Kidney (tissue), 22 donors: ENCODE measurements at places on chromosomes 1 and 21. TPM values are rescaled to one million over a fixed set of nuclear protein-coding genes. Genes with fewer than 3 reads are reported as not detected.

Gene TDRD10
- polyA plus RNA-seq = 2.3 TPM

Gene CSF3R
- polyA plus RNA-seq = 1.4 TPM

Gene CALML6
- polyA plus RNA-seq = 1.2 TPM

Gene C1orf105
- not detected for polyA plus RNA-seq

Gene MEX3A
- 1.0 TPM for polyA plus RNA-seq
